Activated CD8-positive, alpha-beta memory T cell treated with anti-CD3 and anti-CD28 coated beads, Interleukin-2, amount 10 ng/mL, durations not matched to agents 7 days and 5 days (primary cell): ENCODE measurements at places on chromosomes 13 and 19. TPM values are rescaled to one million over a fixed set of nuclear protein-coding genes. Genes with fewer than 3 reads are reported as not detected.

The SLC7A10 gene
- not detected for total RNA-seq

GRCh38 chr19:3707868-3708206 is 347 bp upstream of the TJP3 start:
- no peaks in the 10 kb centered on the region for H3K4me1 ChIP-seq
- H3K27ac ChIP-seq, result no peak overlapping the region
- no peaks in the 10 kb centered on the region for H3K36me3 ChIP-seq
- no peak for DNase-seq

DNA sequence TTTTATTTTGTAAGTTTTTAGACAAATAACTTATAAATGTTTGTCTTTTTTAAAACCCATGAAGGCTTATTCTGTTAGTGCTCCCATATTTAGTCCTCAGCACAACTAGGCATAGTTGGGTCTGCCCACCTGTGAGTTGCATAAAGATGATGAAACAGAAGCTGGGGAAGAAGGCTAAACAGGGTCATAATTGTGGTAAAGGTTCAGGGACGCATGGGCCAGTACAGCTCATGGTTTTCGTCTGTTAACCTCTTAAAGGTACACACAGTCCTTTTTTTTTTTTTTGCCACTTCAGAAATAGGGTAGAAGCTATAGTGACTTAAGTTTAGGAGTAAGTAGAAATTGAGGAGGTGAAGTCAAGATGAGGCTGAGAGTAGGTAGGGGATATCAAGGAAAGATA is 58.3 kb downstream of the TM9SF2 start:
- DNase-seq, result no peak
- no peak overlapping the region for H3K4me3 ChIP-seq
- peaks cover 58% of the 10 kb centered on the region for H3K36me3 ChIP-seq
- H3K27me3 ChIP-seq, result no peaks in the 10 kb centered on the region

DNA sequence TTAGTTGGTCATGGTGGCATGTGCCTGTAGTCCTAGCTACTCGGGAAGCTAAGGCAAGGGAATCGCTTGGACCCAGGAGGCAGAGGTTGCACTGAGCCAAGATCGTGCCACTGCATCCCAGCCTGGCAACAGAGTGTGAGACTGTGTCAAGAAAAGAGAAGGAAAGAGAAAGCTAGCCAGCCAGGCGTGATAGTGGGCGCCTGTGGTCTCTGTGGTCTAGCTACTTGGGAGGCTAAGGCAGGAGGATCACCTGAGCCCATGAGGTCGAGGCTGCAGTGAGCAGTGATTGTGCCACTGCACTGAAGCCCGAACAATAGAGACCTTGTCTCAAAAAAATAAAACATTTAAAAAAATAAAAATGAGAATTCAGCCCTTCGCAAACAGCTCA is 33.3 kb downstream of the TIMM13 start:
- no peaks in the 10 kb centered on the region for H3K36me3 ChIP-seq
- H3K4me1 ChIP-seq, result peaks cover 19% of the 10 kb centered on the region
- peaks cover 17% of the 10 kb centered on the region for H3K27me3 ChIP-seq
- peak; percentile 54 for DNase-seq
- peak overlapping the region; percentile 54 for H3K4me3 ChIP-seq
